ENCODE measurements at places on chromosomes 3 and 15. TPM values are rescaled to one million over a fixed set of nuclear protein-coding genes. Genes with fewer than 3 reads are reported as not detected.

The MUC20 gene
- 1.4 TPM for total RNA-seq

DNA sequence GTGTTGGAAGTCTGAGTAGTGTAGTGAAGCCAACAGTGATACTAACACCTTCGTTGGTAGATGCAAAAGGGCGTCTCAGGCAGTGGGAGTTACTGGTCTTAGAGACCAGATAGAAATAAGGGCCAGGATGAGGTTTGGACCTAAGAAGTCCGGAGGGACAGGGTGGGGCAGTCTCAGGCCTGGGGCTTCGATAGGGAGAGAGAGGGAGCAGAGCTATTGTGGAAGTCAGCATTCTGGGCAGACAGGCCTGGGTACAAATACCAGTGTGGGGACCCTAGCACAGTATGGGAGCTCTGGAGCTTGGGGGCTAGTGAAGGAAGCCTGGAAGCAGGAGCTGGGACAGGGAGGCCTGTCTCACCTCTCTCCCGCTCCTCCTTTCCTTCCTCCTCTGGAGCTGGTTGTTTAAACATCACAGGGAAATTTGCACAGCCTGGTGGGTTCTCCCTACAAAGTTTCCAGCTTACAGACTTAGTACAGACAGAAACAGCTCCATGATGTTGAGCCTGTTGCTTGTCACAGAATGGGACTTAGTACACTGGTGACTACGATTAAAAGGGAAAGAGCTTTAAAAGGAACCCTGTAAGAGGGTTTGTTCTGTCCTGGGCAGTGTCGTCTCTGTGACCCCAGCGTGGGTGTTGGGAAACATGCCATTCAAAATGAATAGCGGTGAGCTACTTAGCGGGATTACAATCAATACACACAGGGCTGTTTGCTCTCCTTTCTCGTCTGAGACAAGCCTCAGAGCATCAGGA, 76.4 kb upstream of the TNFAIP8L3 start:
- no peak for DNase-seq

DNA sequence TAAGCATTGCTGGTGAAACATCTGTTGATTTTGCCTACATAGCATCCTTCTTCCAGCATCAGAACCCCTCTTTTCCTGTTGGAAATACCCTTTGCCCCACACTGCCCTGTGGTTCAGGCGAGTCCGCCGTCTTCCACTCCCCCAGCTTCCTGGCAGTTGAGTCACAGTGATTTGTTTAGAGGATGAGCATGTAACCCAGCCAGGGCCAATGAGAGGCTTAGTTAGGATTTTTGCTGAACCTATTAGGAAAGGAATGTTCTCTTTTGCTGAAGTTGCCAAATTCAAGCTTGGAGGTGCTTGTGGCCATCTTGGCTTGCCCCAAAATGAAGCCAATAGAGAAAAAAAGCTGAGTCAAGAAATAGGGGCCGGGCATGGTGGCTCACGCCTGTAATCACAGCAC, 19.0 kb upstream of the MEX3B start:
- no peak for DNase-seq

The ARPIN gene
- not detected for total RNA-seq

DNA sequence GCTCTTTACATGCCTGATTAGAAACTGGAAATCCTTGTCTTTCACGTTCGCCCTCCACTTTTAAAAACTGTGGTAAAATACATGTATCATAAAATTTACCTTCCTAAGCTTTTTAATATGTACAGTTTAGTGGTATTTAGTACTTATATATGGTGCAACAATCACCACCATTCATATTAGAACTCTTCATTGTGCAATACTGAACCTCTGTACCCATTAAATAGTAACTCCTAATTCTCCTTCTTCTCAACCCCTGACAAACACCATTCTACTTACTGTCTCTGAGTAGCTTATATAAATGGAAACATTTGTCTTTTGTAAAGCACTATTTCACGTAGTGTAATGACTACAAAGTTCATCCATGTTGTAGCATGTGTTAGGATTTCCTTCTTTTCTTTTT, 28.2 kb downstream of the GRM2 start:
- DNase-seq, result no peak

DNA sequence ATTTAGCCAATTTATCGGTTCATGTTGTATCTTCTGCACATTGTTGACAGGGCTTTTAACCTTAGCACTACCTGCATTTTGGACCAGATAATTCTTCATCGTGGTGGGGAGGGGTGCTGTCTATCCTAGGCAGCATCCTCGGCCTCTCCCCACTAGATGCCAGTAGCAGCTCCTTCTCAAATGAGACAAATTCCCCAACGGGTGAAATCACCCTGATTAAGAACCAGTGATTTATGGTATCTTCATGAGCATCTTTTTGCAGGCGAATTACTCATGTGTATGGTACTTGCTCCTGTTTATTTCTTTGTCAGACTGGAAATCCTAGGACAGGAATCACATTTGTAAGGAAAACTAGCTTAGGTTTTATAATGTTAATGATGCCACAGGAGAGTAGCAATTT, 68.0 kb downstream of the C3orf70 start:
- no peak for DNase-seq

The SLC25A38 gene
- 34.0 TPM for total RNA-seq

GRCh38 chr15:33126559-33127290, 67.8 kb downstream of the FMN1 start:
- peak; percentile 59 for DNase-seq

The NR1I2 gene
- 0.10 TPM for total RNA-seq

DNA sequence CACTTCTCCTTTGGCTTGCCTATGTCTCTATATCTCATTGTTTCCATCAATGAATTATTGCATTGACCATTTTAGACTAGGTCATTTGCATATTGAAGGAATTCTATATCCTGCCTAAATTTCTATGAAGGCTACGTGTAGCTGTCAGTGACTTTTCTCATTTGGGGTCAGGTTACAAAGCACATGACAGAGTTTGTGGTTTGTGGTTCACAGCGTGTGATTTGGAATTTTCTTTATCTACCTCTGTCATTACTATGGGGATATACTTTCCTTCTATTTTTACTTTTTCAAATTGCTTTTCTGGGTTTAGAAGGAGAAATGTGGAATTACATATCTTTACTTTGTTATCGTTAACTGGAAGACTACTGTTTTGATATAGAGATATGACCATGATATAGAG, 317.3 kb upstream of the CFAP20DC start:
- no peak for DNase-seq

The GP5 gene
- 1.1 TPM for total RNA-seq

- DNase-seq, result no peak
These were observed 174.3 kb downstream of the EBLN2 start for GRCh38 chr3:73235768-73236167.

DNA sequence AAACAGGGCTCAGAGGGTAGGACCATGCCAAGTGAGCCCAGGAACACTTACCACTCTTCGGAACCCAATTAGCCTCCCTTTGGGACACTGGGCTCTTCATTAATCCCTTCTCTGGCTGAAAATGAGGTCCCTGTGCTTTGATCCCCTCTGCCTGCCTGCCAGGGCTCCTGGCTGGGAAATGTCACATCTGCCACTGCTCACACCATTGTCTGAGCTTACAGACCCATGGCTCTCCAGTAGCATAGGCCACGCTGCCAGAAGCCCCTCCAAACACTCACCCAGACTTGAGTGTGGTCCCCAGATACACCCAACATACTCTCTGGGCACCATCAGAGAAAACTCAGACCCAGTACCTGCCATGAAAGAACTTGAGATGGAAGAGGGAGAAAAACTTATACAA, 287.3 kb downstream of the XXYLT1 start:
- DNase-seq, result no peak
